ENCODE measurements at places on chromosomes 3 and 15.
A peak's percentile ranks its signal among the peaks of the same experiment; 100 is the strongest.

DNA sequence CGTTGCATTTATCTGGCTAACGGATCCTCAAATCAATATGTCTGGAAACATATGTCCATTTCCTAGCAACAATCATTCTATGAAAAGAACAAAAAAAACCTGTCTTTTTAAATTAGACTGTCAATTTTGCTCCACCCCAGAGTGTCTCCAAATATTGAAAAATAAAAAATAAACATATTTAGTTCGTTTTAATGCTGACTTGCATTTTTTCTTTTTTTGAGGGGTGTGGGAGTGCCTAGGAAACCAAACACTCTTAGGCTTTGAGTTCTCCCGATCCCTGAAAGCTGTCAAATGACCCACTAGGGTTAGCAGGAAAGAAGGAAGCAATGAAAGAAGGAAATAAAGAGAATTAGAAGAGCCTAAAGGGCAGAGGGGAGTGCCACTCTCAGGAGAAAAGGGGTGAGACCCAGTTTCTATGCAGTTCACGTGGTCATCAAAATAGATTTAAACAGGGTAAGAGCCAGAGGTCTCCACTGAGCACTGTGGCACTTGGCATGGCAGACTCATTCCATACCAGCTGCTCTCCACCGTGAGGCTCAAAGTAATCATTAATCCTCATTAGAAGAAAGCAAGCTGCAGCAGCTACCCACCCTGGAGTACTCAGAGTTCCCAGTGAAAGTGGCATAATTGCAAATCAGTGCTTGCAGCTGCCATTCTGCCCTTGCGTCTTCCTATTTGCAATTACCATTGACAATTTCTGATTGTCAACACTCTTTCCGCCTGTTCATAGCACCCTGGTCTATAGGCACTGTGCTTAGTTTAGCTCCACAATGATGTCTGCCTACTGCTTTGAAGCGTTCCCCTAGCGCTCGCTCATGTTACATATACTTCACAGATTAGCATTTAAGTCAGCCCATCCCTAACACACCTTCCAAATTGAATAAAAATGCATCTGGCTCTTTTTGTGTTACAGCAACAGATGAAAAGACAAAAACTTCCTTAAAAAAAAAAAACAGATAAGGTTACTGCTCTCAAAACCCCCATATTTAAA, 32.3 kb downstream of the PDZRN3 start:
- no peak for DNase-seq

DNA sequence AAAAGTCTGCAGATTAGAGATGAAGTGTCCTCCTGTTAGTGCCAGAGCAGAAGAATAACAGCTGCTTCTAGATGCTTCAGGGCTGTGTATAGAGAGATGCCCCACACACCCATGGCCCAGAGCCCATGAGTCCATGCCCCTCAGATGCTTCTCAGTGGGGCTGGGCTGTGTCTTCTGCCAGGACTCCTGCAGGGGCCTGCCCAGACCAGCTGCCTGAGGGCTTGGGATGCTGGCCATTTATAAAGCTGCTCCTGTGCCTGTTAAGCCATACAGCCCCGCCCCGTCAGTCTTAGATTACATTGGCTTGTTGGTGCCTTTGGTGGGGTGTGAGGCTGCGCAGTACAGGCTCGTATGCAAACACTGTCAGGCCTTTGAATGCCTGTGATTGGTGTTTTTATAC, 318.0 kb upstream of the CTDSPL start:
- no peak for DNase-seq

- DNase-seq, result no peak
Observed at GRCh38 chr3:124498891-124499290, 231.4 kb upstream of the UMPS start.

DNA sequence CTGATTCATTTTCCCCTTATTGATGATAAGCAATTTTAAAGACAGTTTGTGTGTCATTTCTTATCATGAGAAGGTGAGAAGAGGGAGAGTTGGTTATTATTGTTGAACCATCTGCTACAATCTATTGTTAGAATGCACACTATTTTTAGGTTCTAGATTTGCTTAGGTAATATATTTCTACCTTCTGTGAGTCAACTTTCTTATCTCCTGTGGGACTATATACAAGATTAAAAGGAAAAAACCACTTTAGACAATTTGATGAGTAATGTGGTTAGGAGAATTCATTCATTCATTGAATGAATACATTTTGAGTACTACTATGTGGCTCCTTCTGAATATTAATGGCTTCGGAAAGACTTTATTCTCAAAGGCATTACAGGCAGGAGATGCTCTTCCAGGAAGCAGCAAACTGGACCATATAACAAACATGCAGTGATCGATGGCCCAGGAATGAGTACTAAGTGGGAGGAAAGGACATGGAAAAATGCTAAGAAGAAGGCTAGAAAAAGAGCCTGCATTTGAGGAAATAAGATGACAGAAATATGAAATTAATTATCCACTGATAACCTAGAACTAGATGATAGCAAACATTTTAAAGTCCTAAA, 22.4 kb downstream of the SPTSSB start:
- DNase-seq, result no peak

DNA sequence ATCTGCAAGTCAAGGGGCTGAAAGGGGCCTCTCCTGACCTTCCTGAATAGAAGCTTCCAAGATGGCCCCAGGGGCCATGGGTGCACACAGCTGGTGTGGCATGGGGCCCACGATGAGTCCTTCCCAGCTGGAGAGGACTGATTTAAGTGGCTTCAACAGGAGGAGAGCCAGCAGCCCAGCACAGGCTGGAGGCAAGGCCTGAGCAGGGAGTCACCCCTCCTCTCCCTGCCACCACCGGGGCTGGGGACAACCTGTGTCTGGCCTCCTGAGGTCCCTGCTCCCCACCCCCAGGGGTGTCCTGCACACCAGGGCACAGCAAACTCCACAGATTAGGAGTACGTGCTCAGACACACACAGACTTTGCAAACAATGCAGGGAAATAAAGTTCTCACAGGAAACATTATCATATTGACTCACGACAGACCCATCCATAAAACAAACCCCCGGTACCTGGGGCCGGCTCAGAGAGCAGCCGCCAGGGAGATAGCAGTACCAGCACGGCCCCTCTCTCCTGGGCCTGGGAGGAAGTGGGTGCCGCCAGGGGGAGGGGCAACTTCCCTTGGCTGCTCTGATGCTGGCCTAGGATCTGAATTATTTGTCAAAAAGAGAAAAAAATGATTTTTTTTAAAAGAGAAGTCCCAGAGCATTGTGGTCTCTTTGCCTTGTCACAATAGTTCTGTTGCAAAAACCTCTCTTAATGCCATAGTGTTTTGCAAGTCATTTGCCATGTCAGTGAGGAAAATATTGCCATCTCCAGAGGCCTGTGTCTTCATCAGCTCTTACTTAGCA, 21.9 kb upstream of the TSEN2 start:
- DNase-seq, result peak; percentile 35

DNA sequence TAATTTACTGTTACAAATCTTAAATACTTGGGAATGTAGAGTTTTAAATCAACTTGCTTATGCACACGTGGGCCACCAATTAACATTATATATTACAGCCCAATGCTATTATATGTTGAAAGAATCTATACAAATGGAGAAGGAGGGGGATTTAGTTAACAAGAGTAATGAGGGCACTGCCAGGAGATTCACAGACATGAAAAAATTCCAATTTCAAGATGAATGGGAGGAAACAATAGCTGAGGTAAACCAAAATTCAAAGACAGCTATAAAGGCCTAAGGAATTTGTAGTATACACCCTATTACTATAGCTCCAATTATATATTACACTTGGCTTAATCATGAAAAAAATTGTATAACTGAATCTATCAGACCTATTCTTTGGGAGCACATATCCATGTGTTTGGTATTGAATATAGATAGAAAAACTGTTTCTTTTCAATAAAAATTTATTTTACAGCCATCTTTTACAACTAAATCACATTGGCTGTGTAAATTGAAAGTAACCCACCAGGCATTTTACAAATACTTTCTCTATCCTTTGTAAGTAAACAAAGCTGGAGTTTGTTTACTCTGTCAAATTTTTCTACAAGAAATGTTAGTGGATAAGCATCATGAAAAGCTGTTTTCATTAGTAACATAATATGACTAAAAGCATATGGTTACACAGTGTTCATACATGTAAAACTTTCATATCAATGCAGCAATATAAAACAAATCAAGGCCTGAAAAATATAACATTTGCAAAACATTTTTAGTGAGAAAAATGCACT, 1045.8 kb downstream of the ROBO1 start:
- DNase-seq, result no peak

DNA sequence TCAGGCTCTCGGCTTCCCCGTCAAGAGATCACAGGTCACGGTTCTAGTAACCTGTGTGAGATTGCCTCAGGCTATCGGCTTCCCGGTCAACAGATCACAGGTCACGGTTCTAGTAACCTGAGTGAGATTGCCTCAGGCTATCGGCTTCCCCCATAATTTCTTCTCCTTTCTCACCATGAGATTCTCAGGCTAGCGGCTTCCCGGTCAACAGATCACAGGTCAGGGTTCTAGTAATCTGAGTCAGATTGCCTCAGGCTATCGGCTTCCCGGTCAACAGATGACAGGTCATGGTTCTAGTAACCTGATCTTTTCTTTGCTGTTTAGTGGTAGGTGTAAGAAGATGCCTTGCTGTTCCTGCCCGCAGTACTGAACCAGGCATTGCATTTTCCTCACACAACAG, 418.2 kb upstream of the ZNF717 start:
- DNase-seq, result no peak

- no peak for DNase-seq
Observed at GRCh38 chr15:85518979-85519761, 138.8 kb downstream of the AKAP13 start.

DNA sequence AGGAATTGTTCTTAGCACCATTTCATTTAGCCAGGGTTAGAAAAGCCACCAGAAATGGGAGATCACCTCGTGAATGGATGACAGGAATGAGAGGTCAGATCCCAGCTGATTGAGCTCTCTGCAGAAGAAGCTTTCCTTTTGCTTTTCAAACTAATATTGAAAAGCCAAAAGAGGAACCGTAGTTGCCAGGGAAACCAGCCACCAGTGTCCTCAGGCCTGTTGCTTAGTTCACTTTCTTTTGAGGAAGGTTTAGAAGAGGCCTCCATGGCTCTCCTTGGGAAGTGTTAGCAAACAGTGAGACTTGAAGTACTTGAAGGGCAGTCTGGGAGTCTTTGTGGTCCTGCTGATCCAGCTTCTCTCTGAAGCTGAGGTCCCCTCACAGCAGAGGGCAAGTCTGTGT, 7.4 kb upstream of the CCK start:
- DNase-seq, result peak; percentile 47

GRCh38 chr3:189967254-189967865, 153.3 kb downstream of the P3H2 start:
- DNase-seq, result peak; percentile 74

GRCh38 chr3:41684797-41685735, 276.8 kb downstream of the ULK4 start:
- no peak for DNase-seq

DNA sequence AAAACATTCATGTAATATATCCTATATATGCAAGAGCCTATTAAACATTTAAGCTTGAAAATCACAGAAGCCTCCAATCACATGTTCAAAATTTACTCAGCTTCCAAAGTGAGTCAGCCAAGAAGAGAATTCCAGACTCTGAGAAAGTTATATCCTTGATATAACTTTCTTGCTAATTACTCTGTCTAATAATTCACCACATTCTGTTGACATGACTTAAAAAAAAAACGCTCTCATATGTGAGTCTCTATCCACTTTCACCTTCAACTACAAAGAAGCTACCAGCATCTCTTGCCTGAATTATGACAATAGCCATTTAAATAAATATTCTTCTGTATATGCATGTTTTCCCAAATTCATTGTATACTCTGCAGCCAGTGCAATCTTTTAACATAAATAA, 1116.3 kb upstream of the CADM2 start:
- DNase-seq, result no peak

- DNase-seq, result no peak
Observed at GRCh38 chr3:126996905-126997304, 14.0 kb downstream of the PLXNA1 start.

- DNase-seq, result peak; percentile 25
Observed at GRCh38 chr3:9703736-9704346, at the start of gene CPNE9. TSS of gene CPNE9 (plus strand) at chr3:9703833. CDS start at chr3:9703997, 164 bp downstream.

DNA sequence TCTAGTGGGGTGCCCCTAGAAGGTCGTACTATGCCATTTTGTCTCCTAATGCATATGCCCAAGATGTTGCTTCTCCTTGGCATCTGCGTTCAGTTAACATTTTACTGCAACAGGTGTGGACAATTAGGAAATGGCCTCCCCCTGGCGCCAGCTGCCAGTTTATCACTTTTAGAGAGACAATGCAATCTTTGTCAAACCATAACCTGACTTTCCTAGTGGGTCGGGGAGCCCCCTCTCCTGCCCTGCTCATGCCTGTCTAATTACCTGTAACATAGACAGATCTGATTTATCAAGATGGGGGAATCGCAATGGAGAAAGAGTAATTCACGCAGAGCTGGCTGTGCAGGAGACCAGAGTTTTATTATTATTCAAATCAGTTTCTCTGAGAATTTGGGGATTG, 353.7 kb upstream of the SGO1 start:
- DNase-seq, result no peak

DNA sequence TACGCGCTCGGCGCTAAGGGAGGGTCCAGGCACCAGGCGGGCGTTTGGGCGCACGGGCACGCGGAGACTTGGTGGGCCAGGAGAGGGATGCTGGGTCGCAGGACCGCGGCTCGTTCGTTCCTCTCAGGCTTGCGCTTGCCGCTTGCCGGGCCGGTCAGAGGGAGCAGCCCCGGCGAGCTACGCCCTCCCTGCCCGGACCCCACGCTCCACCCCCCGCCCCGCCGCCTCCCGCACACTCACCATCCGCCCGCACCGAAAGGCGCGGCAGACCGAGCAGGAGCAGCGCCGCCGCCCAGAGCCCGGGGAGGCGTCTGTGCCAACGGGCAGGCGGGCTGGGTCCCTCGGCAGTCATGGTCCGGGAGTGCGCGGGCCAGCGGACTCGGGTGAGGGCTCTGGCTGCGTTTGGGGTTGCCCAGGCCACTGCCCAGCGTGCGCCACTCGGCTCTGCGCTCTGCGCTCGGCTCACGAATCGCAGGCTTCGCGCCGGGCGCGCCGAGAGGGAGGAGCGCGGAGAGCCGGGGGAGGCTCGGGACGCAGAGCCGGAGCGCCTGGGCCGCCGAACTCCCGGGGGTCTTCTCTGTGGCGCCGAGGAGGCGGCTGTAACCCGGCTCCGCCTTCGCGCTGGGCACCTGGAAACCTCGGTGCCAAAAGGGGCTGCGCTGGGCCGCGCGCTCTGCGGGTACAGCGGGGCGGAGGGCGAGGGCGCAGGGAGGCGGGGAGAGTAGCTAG, at the start of gene SUSD5:
SUSD5 (minus strand) TSS at position 365 of the 729 bp plus-strand sequence; CDS start at position 352, 13 bp downstream.
- no peak for DNase-seq

DNA sequence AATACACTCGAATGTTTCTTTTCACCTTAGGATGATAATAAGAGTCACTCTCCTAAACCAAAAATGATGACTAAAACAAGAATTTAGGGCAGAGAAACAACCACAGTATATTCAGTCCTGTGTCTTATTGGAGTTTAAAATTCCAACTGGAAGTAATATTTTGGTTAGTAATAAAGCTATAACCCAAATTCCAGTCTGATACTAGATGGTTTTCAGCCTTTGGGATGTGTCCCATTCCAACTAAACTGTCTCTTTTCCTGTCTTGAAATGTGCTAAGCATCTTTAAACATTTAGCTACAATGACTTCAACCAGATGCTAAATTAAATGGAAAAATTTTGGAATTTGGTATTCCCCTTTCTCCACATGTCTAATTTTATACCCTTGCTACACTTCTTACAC, 510.0 kb downstream of the ROBO1 start:
- DNase-seq, result no peak
